PC-9 (cell line): ENCODE measurements at places on chromosomes 5 and 9.

- DNase-seq: no peak
Measured at GRCh38 chr5:149818116-149818515, 88.0 kb downstream of the PPARGC1B start.

DNA sequence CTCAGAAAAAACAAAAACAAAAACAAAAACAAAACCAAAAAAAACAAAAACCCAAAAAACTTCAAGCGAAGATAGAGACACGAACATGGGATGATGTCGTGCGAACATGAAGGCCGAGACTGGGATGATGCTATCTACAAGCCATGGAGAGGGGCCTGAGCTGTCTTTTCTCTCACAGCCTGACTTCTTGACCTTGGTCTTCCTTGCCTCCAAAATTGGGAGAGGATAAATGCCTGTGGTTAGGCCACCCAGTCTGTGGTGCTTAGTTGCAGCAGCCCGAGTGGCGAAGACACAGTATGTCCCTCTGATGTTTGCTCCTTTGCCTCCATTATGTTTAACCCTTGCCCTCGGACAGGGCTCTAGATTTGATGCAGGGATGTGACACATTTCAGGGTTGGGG is 130.4 kb upstream of the BASP1 start:
- no peak for DNase-seq

DNA sequence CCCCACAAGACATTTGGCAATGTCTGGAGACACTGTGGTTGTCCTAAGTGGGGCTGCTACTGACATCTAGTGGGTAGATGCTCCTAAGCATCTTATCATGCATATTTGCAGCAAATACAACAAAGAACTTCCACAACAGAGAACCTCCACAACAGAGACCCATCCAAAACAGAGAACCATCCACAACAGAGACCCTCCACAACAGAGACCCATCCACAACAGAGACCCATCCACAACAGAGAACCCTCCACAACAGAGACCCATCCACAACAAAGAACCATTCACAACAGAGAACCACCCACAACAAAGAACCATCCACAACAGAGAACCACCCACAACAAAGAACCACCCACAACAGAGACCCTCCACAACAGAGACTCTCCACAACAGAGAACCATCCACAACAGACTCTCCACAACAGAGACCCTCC is 32.8 kb downstream of the ARPC5L start:
- DNase-seq: peak; percentile 21

- no peak for DNase-seq
Measured at GRCh38 chr5:54845567-54845941, 139.8 kb downstream of the ESM1 start.

- DNase-seq: peak; percentile 25
Measured at GRCh38 chr5:32777222-32777621, 66.1 kb downstream of the NPR3 start.
